Activated T-helper 1 cell treated with anti-CD3 and anti-CD28 coated beads, Interleukin-12 subunit alpha, Interleukin-12 subunit beta, Interleukin-2, Interleukin-4 antibody, amounts not matched to agents 30 ng/mL and 10 ng/mL and 1 ng/mL, durations not matched to agents 14 hours and 24 hours and 36 hours (primary cell): ENCODE measurements at places on chromosomes 11 and 22. TPM values are rescaled to one million over a fixed set of nuclear protein-coding genes. Genes with fewer than 3 reads are reported as not detected.
A peak's percentile ranks its signal among the peaks of the same experiment; 100 is the strongest.

DNA sequence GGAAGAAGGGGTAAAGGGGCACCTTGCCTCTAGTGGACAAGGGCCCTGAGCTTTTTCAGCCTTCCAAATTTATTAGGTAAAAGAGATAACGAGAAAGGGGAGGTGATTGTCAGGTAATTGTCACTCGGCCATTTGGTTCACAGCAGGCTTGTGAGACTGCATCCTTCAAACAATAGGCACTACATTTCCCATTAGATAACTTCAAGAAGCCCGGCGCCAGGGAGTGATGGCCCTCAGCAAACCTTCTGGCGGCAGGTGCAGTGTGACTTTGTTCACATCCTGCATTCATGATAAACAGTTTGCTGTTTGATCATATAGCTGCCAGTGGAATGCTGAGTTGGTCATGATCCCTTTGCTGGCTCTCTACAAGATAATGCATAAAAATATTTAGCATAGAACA is 185.1 kb downstream of the CWF19L2 start:
- no peak for DNase-seq

PRR33 gene
- total RNA-seq, result 0.05 TPM in 1 of 2 replicates, not detected in the other

- DNase-seq, result peak; percentile 33
Measured at GRCh38 chr11:17991783-17992433, 20.9 kb downstream of the SERGEF start.

DNA sequence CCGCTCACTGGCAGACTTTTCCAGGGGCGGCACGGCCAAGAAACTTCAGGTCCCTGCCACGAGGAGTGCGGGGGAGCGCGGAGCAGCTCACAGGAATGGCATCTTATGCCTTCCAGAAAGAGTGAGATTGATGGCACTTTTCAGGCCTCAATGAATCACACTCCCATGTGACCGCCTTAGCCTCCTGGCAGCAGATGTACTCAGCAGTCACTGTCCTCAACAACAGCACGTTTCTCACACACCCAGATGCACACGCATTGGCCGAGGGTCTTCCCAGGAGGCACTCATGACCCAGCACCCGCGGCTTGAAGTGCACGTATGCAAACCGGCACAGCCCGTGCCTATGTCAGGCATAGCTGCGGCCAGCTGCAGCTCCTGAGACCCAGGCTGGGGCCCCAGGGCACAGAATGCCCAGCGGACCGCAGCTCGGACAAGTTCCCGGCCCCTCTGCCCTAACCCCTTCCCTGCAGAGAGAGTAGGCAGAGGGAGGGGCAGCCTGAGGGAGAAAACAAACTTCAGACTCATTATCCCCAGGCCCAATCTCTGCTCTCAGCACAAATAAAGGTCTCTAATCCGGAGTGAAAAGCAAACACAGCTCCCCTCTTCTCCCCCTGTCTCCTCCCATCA is 48.3 kb downstream of the RPUSD4 start:
- DNase-seq, result no peak

DNA sequence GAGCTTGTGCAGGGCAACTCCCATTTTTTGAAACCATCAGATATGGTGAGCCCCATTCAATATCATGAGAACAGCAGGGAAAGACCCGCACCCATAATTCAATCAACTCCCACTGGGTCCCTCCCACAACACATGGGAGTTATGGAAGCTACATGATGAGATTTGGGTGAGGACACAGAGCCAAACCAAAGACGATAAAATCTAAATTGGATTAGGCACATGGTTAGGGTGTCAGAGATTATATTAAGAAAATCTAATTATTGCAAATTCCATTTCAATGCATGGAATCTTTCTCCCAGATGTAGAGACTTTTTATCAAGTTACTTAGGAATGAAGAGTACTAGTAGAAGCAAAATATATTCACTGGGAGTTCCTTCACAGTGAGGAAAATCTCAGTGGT is 324.9 kb downstream of the JRKL start:
- no peak for DNase-seq
